ENCODE measurements at places on chromosomes 1 and 21.

GRCh38 chr1:243733670-243734307 is 116.3 kb downstream of the AKT3 start:
- no peak for DNase-seq

DNA sequence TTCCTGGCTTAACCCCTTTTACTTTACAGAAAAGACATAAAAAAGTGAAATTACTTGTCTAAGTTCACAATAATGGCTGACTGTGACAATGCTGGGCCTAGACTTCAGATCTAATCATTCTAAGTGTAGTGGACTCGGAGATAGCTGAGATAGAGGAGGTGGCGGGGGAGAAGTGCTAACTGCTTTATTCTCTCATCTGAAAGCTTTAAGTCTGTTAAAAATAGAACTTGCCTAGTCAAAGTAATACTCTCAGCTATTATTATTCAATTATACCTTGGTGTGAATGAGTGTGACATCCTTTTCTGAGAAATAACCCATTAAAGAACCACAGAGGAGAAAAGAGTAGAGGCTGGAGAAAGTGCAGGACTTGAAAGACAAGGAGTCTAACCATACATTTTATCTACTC is 96.1 kb upstream of the OLIG2 start:
- no peak for DNase-seq

DNA sequence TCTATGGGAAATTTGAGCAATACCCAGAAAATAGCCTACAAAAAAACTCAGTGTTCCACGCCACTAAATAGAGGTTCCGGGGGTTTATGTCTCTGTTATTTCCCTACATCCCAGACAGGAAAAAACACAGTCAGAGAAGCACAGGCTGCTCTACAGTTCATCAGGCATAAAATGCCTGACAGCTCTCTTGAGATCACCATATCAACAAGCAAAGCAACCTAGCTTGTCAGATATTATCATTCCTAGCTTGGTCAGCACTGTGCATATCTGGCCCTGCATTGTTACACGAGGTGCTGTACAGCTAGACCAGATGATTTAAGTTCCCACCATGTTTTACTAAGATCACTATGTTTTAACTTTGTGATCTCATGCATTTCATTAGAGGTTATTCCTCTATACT is 172.6 kb downstream of the PTPRC start:
- no peak for DNase-seq

- DNase-seq, result no peak
These were observed 758 bp downstream of the PTBP2 start for GRCh38 chr1:96722161-96722922.

GRCh38 chr21:45019887-45020537 is 54.4 kb upstream of the ADARB1 start:
- no peak for DNase-seq

DNA sequence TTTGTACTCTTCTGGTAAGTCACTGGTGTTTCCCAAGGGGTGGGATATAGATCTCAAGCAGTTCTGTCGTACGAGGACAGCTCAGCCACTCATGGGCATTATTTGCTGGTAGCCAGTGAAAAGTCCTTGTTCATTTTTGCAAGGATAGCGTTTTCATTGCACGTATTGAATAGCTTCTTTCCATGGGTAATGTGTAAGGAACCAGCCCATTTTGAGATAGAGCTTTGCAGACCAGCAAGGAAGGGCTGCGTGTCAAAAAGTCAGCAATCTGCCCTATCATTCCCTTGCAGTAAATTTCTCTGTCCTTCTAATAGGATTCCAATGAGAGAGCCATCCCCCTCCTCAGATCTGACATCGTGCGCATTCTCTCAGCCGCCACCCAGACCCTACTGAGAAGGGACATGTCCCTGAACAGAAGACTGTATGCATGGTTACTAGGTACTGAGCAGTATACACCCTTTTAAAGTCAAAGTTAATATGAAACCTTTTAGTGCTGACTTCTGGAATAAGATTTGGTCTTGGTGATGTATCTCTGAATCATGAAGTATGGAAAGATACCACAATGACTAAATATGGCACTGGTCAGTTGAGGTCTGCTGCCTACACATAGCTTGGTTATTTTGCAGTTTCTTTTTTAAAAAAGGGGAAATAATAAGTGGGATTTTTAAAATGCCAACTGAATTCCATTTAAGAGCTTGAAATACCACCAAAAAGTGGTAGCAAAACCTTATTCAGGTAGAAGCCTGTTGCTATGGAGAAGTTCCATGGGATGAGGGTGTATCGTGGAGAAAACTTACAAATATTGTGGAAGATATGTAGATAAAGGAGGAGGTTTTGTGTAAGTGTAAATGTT is 55.3 kb downstream of the DOP1B start:
- DNase-seq, result no peak

DNA sequence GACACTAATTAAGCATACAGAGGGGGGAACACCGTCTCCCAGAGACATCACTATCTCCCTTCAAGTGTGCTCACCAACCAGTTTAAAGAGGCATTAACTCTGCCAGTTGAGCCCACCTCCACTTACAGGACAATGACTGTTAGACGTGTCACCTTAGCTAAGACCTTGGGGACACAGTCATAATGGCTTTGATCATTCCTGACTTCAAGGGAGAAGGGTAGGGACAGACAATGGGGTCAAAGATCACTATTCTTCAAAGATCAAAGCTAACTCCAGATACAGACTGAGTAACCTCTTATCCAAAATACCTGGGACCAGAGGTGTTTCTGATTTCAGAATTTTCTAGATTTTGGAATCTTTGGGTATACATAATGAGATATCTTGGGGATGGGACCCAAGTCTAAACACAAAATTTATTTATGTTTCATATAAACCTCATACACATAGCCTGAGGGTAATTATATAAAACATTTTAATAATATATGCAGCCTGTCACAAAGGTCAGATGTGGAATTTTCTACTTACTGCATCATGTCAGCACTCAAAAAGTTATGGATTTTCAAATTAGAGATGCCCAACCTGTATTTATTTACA is 246.1 kb downstream of the SLC45A1 start:
- DNase-seq, result no peak

DNA sequence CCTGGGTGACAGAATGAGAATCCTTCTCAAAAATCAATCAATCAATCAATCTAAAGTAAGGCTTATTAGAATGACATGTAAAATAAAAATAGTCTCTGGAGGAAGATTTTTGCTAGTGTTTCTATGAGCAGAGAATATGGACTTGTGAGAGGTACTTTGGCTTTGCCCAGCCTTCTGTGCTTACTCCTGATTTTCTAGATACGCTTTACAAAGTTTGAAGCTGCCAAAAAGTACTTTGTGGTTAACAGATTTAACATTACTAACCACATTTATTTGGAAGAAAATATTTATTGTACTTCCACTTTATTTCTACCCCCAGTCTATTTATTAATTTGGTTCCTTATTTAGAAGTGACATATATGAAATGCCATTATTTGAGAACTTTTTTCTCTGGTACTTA is 41.0 kb downstream of the CEP350 start:
- DNase-seq, result no peak

- no peak for DNase-seq
These were observed 39.5 kb upstream of the TMPRSS15 start for GRCh38 chr21:18443085-18443484.

DNA sequence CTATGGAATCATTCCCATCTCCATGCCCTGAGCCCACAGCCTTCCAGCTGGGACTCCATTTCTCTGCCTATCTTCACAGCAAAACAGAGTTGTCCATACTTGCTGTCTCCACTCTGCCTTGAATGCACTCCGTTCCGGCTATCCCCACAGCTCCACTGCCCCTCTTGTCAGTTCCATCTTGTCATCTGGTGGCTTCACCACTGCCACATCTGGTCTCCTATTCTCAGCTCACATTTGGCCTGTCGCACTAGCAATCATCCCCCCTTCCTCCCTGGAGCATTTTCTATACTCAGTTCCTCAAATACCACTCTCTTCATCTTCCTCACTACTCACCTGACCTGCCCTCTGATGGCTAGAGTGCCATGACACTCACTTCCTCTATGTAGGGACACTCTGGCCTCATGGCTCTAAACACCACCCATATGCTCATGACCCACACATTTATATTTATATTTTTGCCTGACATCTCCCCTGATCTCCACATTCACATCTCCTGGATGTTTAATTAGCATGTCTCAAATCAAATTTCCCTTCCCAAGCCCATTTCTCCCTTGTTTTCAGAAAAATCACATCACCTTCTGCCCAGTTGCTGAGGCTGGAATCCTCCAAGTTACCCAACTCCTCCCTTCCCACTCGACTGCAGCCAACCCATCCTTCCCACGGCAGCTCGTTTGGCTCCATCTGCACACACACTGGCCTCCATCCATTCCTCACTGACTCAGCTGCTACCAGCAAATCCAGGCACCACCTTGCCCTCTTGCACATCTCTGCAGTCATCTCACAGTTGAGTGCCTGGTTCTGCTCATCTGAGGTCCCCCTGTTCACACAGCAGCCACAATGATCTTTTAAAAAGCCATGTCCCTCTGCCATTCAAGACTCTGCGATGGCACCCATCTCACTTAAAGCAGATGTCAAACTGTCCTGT is 6.1 kb downstream of the ZNF692 start:
- no peak for DNase-seq

- no peak for DNase-seq
These were observed 145.6 kb downstream of the MRPL39 start for GRCh38 chr21:25461725-25462124.

GRCh38 chr1:214895011-214895600 is 187.4 kb upstream of the KCNK2 start:
- no peak for DNase-seq

DNA sequence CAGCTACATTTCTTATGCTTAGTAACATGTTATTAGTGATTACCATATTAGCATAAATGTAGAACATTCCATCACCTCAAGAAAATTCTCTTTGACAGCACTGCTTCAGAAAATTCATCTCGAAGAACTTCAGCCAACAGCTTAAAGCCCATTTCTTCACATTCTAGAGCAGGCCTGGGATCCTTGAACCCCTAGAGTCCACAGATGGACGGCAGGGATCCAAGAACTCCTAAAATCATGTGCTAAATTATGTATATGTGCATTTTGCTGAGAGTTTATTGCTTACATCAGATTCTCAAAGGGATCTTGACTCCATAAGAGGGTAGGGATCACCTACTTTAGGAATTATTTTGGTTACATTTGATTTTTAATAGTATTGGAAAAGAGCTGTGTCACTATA is 76.2 kb upstream of the TEKT2 start:
- no peak for DNase-seq

GRCh38 chr1:50023292-50024159 is at the start of gene AGBL4:
Gene AGBL4 (minus strand): TSS chr1:50023954.
- DNase-seq, result no peak

DNA sequence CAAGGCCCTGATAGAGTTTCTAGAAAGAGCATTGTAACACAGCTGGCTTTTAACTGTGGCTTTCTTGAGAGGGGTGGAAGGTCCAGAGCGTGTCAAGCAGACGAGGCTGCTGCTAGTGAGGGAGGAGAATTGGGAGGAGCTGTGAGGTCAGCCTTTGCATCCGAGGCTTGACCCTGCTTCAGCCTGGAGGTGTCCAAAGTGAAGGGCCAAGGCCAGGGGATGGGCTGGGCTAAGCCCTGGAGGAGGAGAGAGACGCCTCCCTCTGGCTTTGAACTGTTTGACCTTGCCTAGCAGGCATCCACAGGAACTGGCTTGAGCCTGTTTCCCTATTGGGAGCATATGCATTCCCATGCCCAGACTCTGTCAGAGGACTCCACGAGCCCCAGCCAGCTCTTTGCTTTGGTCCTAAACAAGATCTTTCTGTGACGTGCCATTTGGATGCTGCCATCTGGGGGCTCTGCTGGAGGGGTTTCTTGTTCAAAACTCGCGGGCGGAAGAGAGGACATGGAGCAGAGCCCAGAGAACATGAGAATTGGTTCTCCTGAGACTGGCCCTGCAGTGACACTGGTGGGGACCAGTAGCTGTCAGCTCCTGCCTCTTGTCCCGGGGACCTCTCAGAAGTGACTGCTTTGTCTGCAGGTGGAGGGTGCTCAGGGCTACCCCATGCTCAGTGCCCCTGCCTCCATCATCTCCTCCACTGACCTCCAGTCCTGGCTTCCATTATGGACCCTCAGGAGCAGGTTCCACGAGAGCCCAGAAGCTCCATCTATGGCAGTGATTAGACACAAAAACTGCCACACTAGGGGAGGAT is 5.5 kb downstream of the ACTRT2 start:
- DNase-seq, result no peak

DNA sequence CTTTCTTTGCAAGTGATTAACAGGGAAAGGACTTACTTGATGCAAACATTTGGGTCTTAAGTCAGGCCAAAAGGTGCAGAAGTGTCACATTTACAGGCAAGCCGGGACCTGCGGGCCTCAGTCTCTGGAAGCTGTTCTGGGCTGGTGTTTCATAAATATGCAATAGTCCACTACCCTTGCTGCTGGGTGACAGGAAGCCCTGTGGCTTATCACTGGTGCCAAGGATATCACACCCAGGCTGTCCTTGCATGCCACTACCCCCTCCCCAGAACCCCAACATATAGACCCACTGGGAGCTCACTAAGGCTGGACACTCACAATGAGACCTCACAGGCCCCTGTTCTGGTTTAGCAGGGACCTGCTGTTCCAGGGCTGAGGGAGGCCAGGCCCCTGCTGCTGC is 3.4 kb upstream of the LEFTY2 start:
- no peak for DNase-seq

DNA sequence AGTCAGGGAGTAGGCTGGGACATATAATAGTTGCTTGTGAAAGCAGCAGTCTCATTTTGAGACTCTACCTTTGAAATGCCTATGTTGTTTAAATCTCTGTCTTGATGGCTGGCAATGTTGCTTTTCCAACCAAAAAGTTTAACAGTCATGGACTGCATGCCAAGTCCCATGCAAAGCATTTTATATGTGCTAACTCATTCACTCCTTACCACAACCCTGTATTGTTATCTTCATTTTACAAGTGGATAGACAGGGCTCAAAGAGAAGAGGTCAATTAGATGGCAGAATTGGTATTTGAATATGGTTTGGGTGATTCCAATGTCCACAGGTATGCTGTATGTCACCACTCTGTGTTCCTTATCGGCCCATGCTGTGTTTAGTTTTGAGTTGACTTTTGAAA is 331.4 kb upstream of the USP24 start:
- DNase-seq, result no peak

DNA sequence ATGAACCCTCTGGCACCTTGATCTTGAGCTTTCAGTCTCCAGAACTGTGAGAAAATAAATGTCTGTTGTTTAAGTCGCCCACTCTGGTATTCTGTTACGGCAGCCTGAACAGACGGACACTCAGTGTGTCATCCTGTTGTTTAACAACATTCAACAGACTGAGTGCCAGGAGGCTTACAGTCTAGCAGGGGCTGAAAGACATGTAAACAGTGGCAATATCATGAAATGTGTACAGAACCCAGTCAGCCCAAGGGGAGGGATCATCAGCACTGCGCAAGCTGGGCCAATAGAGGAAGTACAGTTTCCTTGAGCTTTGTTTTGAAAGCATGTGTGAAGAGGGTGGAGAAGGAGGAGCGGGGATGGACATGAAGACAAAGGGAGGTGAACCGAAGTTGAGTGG is 13.6 kb downstream of the DIP2A start:
- no peak for DNase-seq

GRCh38 chr1:162229549-162229948 is 147.1 kb downstream of the SPATA46 start:
- no peak for DNase-seq

DNA sequence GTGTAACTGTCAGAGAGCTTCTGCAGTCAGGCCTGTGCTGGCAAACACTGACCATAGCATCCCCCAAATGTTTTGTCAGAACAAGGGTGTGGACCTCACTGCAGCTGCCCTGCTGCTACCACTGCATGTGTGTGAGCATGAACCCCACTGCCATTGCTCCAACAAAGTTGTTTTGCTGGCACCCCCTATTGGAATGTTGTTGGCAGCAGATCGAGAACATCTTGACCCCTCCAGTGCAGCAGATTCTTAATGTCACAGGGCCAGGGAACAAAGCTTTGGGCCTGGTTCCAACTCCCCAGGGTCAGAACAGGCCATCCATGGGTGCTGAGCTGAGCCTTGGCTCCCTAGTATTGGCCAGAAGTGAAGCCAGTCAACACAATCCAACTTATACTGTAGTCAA is 1537.4 kb downstream of the NCAM2 start:
- DNase-seq, result no peak

Data from stimulated activated CD8-positive, alpha-beta memory T cell treated with anti-CD3 and anti-CD28 coated beads, Interleukin-4, amount 100 ng/mL, for 48 hours (primary cell).